ENCODE measurements at places on chromosomes 7 and 10. TPM values are rescaled to one million over a fixed set of nuclear protein-coding genes. Genes with fewer than 3 reads are reported as not detected.

The ZEB1 gene
- polyA plus RNA-seq = 35.9 TPM

DNA sequence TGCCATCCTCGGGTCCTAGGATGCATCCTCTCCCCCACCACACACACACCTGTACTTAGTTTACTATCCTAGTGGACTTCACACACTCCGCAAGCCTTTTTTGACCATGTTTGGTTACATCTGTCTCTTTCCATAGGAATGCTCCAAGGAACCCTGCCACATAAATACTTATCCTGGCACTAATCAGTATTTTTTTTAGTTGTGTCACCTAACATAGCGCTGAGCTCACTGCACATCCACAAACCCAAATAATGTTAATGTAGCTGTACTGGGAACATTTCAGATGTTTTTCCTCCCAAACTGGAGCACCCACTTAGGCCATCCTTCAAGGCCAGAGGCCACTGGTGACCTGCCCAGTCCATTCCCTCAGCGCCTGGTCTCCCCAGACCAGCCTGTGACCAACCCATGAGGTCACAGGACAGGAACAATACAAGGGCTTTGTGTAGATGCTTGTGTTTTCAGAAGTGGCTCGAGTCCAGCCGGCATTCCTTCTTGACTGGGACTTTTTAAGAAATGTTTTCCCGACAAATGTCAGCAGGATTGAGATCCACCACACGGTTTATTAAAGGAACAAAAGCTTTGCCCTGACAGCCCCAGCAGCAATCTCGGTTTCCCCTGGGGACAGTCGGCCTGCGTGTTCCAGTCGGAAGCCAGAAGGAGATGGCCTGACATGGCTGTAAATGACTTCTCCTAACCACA is 181.4 kb downstream of the JCAD start:
- no peak for DNase-seq

- no peak for DNase-seq
Measured at GRCh38 chr10:108982159-108982558, 941.2 kb downstream of the XPNPEP1 start.

The CNPY1 gene
- polyA plus RNA-seq = not detected

- no peak for DNase-seq
Measured at GRCh38 chr7:49624611-49625010, 148.8 kb upstream of the VWC2 start.

- no peak for DNase-seq
Measured at GRCh38 chr10:1432161-1432560, 305.2 kb downstream of the ADARB2 start.

The STEAP1B gene
- polyA plus RNA-seq = 2.0 TPM

DNA sequence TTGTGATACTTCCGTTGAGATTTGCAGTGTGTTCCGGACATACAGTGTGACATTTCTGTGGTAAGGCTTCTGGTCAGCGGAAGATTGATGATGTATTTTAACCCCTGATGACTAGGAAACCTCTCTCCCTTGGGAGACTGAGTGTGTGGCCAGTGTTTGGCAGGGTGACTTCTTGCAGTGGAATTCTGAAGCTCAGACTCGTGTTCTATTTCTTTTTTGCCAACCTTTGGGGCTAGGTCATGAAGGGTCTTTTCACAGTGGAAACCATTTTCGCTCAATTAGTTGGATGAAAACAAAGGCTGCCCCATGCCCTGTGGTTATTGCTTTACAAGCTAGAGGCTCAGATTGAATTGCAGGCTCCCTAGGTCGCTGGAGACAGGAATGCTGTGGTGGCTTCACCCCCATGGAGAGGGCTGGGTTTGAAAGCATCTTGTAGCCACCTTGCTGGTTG is 288.9 kb downstream of the BBS9 start:
- no peak for DNase-seq

- no peak for DNase-seq
Measured at GRCh38 chr7:107982918-107983389, 20.0 kb downstream of the LAMB1 start.

DNA sequence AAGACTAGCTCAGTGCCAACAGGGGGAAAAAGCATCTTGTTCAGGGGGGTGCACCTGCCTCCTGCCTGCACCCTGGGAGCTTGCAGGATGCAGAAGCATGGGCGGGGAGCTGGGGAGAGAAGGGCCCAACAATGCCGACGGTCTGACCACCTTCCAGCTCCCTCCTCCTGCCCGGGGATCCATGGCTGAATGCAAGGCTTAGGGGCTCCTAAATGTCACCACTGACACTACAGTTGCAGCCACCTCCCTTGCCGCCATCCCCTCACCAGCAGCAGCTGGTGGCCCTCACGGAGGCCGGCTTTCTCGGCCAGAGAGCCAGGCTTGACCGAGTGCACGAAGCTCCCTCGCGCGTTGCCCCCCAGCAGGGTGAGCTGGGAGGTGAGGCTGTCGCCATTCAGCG is 78.8 kb upstream of the GNA12 start:
- no peak for DNase-seq

DNA sequence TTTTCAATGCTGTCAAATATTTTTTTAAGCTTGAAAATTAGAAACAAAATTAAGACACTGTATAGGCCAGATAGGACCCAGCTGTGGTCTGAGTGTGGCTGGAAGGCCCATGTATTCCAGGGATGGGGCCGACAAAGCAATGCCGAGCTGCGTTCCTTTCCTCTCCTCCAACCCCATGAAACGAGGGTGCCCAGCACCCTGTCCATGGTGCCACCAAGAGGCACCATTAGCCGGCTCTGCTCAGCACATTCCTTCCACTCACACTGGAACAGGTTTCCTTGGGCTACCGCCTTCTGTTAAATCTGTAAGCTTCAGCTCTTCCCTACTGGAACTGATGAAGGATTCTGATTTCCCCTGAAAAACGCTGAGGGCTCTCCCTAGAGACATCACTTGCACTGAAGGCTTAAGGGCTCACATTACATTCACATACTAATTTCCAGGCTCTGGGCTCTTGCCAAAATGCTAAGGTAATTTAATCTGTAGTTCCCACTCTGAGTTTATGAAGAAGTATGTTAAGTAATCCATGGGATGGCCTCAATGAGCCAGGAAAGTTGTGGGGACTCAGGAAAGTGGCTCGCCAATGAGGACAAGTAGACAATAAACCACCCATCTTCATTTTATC is 73.7 kb upstream of the CAMK2B start:
- DNase-seq = no peak

The GARIN1A gene
- polyA plus RNA-seq = 1.4 TPM

DNA sequence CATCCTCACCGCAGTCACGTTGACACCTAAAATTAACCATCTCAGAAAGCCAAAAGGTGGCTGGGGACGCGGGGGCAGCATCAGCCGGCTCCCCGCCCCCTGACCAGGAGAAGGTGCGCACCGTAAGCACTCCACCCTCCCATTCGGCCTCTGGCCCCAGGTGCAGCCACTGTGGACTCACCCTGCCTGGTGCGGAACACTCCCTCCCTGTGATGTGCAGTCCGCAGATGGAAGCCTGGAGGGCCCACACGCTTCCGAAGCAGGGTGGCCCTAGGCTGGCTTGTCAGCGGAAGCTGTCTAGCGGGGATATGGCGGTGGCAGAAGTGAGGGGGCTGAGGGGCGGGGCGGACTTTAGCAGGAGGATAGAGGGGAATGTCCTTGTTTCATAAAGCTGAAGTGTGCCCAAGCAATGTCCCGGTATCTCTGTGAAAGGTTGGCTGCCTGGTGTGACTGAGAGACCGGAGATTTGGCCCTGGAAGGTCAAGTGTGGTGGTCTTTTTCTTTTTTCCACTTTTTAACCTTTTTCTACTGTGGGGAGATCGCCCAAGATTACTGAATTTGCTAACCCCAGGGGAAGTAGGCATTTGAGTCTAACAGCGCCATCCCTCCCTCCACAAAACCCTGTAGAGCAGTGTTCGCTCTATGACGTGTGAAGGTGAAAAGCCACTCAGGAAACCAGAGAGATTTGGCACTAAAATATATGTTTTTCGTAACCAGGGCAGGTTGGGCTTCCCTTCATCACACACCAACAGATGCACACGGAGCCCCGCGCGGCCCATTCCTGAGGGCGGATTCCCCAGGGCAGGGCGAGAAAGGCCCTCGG is 74.7 kb downstream of the CXCL12 start:
- no peak for DNase-seq

The LRIT1 gene
- not detected for polyA plus RNA-seq

- no peak for DNase-seq
Measured at GRCh38 chr10:20128811-20129210, 312.6 kb downstream of the PLXDC2 start.

All from right renal cortex interstitium (tissue), 3 donors.